ENCODE measurements at places on chromosomes 6 and 20. TPM values are rescaled to one million over a fixed set of nuclear protein-coding genes. Genes with fewer than 3 reads are reported as not detected.

Gene SMOC2
- 56.3 TPM for total RNA-seq

Gene GINS1
- 4.9 TPM for total RNA-seq

DNA sequence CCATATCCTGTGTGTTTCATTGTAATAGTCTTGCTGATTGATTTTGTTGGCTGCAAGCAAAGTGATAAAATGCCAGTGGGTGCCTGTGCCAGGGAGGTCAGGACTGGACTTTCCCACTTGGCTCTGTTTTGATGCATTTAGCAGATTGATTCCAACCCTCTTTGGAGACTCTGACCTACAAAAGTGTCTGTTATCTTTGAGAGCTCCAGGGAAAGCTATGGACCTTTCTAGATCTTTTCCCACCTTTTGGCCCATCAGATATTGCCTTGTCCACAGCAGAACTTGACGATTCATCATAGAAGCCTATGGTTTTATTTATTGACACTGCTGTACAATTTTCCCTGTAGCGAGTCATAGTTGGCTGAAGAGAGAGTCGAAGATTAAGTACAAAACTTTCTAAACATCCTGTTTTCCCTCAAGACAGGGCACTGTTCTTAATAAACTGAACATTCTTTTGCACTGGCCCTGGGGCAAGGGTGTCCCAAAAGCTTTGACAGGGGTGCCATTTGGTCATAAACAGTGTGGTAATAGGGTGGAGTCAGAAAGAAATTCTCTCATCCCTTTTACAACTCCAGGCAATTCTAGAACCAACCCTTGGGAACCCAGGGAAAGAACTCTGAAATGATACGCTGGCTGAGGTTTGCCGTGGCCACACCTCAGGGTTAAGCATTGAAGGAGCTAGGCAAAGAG lies 53.7 kb downstream of the E2F3 start:
- H3K4me1 ChIP-seq: peaks cover 17% of the 10 kb centered on the region
- H3K36me3 ChIP-seq: no peaks in the 10 kb centered on the region
- no peak overlapping the region for H3K27ac ChIP-seq
- no peaks in the 10 kb centered on the region for H3K27me3 ChIP-seq
- DNase-seq: no peak

DNA sequence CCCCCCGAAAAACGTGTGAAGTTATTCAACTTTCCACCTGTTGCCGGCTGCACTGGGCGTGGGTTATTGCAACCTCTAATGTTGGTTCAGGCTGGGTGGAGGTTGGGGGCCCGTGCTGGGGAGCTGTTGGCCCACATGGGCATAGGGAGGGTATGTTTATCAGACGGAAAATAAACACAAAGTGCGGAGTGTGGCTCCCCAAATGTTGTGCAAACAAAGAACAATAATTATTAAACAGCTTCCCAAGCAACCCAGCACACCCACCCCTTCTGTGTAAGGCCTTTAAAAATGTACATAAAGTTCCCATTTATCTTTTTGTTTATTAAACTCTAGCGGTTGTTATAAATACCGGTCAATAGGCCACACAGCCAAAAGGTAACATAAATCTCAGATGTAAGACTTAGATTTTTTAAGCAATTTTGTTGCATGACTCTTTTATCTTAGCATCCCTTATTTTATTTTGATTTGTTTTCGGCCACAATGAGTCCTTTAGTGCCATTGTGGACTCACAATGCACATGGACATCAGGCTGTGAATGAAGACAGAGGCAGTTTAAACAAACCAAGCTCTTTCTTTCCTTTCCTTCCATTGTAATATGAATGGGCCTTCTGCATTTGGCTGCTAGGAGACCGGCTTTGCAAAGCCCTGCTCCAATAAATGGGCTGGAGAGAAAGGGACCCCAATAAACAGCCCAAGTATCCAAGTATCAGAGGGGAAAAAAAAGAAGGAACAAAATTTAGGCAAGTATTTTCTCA lies 6.9 kb upstream of the DLL1 start:
- H3K27me3 ChIP-seq: peaks cover 48% of the 10 kb centered on the region
- peaks cover 20% of the 10 kb centered on the region for H3K4me1 ChIP-seq
- H3K36me3 ChIP-seq: peaks cover 6% of the 10 kb centered on the region
- no peak for DNase-seq
- H3K27ac ChIP-seq: no peak overlapping the region

- no peak overlapping the region for H3K4me3 ChIP-seq
- peaks cover 3% of the 10 kb centered on the region for H3K36me3 ChIP-seq
- no peaks in the 10 kb centered on the region for H3K4me1 ChIP-seq
- H3K27me3 ChIP-seq: no peaks in the 10 kb centered on the region
These were observed 74.8 kb upstream of the NEDD9 start for GRCh38 chr6:11307226-11307625.

- H3K4me3 ChIP-seq: no peak within 1 kb of the TSS
These were observed at the start of gene COL10A1 for GRCh38 chr6:116126032-116126431. COL10A1 (minus strand) TSS chr6:116126132; CDS start chr6:116125492, 640 bp downstream.

Data from chondrocyte (in vitro differentiated cells).